Amniotic stem cell (primary cell): ENCODE measurements at places on chromosomes 2 and 18.

- no peak for DNase-seq
These were observed 235.6 kb downstream of the BCL11A start for GRCh38 chr2:60317844-60318243.

DNA sequence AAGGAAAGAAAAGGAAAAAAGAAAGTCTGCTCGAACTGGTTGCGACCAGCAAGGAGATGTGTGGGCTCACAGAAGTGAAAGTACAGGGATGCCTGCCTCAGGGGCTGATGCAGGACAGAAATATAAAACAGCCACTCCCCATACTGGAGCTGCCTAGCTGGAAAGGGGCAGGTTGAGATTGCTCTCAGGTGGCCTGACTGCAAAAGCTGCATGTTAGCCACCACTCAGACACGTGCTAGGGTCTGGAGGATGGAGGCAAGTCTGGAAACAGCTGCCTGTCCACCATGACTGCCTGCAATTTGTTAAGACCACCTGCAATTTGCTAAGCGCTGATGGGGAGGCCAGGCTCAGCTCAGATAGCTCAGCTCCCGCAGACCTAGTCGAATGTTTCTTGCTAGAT lies 17.9 kb downstream of the B3GNT7 start:
- DNase-seq = no peak

- peak; percentile 57 for DNase-seq
These were observed 10.9 kb downstream of the TMEM87B start for GRCh38 chr2:112065966-112066365.

DNA sequence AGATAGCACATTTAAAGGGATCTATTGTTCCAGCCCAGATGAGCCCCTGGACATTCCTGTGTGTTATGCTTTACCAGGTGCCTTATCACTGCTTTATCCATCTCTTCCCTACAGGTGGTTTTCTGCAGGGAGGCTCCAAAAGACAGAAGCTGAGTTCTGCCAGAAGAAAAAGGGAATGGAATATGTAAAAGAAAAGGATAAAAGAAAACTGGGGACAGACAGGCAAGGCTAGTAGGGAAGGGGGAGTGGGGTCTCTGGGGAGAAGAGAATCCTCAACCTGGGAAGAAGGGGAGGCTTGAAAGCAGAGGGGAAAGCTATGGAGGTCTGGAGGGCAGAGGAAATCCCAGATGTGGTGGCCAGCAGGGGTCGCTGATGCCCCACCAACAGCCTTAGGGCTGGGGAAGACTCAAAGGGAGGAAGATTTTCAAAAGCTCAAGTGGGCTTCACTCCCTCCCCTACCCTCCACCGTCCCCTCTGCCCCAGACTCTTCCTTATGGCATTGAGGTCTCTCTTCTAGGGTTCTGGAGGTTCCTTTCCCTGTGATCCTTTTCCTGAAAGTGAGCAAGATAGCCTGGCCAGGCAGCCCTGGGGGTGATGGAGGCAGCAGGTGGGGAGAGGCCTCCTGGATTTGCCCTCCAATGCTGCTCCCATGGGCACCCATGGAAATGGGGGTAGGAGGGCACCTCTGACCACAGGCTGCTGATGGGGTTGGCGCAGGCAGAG lies 178.1 kb upstream of the PKDCC start:
- DNase-seq = peak; percentile 18

- DNase-seq = no peak
These were observed 5.6 kb upstream of the LRATD1 start for GRCh38 chr2:14626873-14627272.

DNA sequence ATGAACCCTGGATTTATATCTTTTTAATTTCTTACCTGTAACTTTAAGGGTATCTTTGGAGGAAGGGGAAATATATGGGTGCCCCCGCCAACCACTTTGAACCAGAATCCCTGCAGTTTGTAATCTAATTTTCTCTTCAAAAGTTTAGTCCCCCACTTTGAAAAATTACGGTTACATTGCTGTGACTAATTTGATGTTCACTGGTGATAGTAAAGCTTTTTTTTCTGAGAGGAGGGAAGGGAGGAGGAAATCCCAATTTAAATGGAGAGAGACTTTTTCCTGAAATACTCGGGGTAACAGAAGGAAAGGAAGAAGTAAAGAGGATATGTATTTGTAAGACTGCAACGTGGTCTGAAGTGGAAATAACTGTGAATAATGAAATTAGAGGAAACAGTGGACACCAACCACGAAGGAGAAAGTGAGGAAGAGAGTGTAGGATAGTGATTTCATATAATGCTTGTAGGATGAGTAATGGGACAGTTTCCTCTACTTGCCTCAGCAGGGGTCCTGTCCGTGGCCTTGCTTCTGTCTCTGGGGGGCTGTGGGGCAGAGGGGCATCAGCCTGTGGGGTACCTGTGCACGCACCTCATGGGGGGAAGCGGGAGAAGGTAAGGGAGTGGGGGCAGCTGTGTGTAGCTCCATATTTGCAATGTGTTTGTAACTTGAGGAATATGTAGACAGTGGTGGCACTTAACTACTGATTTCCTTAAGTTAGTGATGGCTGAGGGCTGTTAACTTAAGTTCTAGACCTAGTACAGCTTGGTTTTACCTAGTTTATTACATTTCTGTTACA lies 161.1 kb downstream of the LTBP1 start:
- no peak for DNase-seq

DNA sequence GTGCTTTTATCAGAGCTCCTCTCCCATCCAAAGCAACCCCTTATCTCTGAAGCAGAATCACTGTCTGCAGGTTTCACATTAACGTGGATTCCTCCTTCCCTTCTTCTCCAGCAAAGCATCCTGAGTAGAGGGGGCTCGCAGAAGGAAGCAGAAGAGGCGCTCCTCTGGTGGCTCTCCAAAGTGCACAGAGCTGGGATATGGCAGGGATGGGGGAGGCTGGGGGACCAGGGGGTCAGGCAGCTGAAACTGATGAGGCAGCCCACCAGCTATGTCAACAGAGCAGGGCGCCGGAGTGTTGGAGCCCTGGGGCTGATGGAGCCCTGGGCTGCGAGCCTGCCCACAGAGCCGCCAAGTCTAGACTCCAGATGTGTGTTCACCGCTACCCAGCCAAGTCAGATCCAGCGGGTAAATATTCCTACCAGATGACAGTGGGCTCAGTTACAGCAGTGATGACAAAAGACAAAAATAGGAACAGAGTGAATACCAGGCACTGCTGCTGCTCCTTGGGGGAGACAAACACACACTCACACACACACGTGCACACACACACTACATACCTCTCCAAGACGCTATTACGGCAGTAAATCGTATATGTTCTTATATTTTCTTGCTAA lies 678.3 kb upstream of the ID2 start:
- peak; percentile 24 for DNase-seq

DNA sequence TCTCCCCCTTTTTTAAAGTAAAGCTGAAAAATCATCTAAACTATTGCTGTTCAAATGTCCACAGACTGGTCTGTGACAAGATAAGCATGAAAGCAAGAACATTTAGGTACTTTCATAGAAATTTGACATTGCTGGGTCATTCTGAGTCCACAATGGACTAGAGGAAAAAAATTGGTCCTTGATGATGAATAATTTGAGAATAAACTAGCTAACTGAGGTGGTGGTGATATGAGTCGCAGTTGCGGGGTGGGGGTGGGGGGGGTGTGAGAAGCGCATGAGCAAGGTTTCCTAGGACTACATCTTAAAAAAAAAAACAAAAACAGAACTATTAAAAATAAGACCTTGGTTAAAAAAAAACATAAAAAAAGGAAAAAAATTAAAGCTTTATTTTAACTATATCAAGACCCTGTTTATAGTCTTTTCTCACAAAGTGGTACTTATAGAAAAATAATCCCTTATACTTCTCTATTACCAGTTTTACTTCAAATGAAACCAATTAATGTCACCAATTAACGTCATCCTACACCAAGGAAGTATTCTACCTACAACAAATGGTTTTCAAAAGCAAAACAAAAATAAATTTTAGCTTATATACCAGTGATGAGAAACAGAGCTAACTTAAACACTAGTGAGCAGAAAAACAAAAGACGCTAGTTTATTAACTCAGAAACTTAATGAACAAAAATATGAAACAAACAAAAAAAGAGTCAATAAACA lies 88.1 kb downstream of the ASXL2 start:
- no peak for DNase-seq

- no peak for DNase-seq
These were observed 203.7 kb upstream of the DLGAP1 start for GRCh38 chr18:4658804-4659203.

GRCh38 chr2:11930211-11930761 lies 183.9 kb downstream of the LPIN1 start:
- DNase-seq = no peak

- no peak for DNase-seq
These were observed 664.2 kb downstream of the TDRD15 start for GRCh38 chr2:21787941-21788340.

DNA sequence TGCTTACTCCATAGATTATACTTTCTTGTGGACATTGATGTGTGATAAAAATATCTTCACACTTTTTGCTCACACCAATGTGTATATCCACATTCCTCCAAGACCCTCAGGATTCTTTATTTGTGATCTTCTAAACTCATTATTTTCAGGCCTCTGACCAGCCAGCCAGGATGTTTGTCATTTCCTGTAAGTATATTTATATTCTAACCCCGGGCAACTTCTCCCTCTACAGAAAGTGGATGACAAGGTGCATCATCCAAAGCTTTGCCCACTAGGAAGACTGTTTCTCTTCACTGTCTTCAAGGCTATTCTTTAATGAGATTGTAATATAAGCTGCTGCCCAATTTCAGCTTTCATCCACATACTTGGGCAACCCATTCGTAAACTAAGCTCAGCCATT lies 3.6 kb upstream of the CWC22 start:
- DNase-seq = no peak

DNA sequence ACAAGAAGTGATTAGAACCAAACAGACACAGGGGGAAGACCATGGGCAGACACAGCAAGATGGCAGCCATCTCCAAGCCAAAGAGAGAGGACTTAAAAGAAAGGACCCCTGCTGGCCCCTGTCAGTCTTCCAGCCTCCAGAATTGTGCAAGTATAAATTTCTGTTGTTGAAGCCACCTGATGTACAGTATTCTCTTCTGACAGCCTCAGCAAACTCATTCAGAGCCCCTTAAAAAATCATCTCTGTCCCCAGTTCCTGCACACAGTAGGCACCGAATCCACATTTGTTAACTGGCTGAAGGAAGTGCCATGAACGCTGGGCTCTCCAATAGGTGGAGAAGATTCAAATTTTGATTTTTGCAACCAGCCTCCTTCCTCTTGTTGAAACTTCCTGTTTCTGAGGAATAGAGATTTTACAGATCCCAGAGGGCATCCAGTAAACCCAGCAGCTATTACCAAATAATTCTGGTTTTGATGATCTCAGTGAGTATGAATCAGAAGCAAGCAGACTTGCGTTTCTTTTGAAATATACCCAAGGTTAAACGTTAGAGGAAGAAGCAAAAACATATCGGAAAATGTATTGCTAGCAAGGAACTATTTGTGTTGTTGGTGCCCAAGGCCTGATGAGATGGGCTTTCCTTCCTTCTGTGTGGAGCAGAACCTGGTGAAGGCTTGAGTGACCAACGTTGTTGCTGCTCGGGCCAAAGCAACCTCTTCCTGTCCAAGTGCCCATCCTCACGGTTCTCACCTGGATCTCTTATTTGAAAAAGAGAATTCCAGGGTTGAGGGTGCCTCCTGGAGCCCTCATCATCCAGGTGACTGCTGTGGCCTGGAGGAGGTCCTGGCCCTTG lies 47.7 kb upstream of the PLB1 start:
- peak; percentile 35 for DNase-seq

GRCh38 chr2:175414191-175414881 lies 232.8 kb upstream of the ATP5MC3 start:
- DNase-seq = no peak

DNA sequence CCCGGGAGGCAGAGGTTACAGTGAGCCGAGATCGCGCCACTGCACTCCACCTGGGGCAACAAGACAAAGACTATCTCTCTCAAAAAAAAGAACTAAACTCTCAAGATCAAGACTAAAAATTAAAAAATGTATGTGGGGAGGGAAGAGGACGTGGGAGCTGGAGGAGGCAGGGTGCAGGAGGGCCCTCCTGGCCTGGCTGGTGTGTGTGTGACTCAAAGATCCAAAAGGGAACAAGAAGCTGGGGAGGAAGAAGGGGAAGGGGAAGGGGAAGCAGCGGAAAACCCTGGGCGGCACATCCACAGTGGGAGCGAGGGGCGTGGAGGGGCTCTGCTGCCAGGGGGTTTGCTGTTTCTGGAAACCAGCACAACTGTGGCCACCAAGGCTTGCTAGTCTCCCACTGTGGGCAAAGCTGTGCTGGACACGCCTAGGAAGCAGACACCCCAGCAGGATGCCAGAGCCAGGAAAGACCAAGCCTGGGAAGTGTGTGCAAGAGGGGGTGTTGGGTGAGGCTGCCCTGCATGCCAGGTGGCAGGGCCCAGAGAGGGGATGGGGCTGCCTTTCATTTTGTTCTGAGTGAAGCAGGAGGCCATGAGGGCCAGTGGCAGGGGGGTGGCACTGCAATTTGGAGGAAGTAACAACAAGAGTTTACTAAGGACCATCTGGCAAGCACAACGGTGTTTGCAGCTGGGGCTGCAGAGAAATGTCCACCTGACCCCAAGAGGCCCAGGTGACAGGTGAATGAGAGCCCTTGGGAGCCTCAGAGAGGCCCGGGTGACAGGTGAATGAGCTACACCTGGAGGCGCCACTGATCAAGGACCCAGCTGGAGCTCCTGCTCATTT lies 44.5 kb downstream of the ANO7 start:
- DNase-seq = no peak

DNA sequence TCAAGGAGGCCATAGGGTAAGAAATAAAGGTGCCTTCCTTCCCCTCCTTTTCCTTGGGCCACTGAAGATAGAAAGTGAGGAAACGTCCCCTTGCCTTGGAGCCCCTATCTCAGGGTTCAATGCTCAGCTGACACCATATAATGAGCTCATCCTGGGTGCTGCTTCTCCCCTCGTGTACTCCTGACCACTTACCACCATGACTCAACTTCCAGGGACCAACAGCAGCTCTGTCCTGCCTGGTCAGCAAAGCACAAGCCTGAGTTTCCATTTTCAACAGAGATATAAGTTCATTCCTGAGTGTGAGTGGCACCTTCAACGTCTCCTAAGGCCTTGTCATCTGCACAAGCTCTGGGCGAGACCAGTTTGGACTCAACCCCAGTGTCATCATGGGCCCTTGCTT lies 151.2 kb downstream of the CAPN13 start:
- no peak for DNase-seq

- DNase-seq = peak; percentile 84
These were observed 928 bp upstream of the FOSL2 start for GRCh38 chr2:28391564-28392296.
